ENCODE measurements at places on chromosomes 3 and 15. TPM values are rescaled to one million over a fixed set of nuclear protein-coding genes. Genes with fewer than 3 reads are reported as not detected.

SERINC4 gene
- total RNA-seq, result 0.15 TPM

HACL1 gene
- 23.7 TPM for total RNA-seq

REC114 gene
- total RNA-seq, result not detected

GCNT3 gene
- total RNA-seq, result 125 TPM

All from A549 treated with dexamethasone at 1 μM for 4 hours (cell line).